ENCODE measurements at places on chromosomes 11 and 22. TPM values are rescaled to one million over a fixed set of nuclear protein-coding genes. Genes with fewer than 3 reads are reported as not detected.

- no peak for DNase-seq
Measured at GRCh38 chr11:626475-627307, at the start of gene SCT. Gene SCT, minus strand, starts transcription at chr11:627181. Its CDS starts 38 bp downstream, at chr11:627143.

DNA sequence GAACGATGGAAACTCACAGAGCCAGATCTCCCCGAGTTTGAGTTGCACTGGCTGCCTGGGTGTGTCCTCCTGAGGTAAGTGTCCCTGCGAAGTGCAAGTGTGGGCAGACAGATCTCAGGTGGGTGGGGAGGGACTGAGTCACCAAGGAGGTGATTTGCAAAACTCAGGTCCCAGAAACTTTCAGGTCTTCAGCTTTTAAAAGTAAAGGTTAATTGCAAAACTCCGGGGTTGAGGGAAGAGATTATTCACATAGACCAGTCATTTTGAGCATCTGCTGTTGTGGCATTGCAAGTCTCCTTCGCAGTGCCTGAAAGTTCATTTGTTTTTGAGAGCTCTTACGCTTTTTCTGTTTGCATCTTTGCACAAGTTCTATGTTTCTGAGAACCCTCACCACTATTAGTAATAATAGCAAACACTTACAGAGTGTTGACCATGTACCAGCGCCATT lies 7.1 kb downstream of the CD44 start:
- no peak for DNase-seq

LIF gene
- total RNA-seq = 0.78 TPM

GRCh38 chr11:126134461-126135155 lies 71.9 kb upstream of the CDON start:
- DNase-seq = no peak

- no peak for DNase-seq
Measured at GRCh38 chr11:18005376-18006129, 7.3 kb downstream of the SERGEF start.

- DNase-seq = no peak
Measured at GRCh38 chr11:102882389-102883024, 7.7 kb upstream of the MMP12 start.

ANO5 gene
- 58.4 TPM for total RNA-seq

DNA sequence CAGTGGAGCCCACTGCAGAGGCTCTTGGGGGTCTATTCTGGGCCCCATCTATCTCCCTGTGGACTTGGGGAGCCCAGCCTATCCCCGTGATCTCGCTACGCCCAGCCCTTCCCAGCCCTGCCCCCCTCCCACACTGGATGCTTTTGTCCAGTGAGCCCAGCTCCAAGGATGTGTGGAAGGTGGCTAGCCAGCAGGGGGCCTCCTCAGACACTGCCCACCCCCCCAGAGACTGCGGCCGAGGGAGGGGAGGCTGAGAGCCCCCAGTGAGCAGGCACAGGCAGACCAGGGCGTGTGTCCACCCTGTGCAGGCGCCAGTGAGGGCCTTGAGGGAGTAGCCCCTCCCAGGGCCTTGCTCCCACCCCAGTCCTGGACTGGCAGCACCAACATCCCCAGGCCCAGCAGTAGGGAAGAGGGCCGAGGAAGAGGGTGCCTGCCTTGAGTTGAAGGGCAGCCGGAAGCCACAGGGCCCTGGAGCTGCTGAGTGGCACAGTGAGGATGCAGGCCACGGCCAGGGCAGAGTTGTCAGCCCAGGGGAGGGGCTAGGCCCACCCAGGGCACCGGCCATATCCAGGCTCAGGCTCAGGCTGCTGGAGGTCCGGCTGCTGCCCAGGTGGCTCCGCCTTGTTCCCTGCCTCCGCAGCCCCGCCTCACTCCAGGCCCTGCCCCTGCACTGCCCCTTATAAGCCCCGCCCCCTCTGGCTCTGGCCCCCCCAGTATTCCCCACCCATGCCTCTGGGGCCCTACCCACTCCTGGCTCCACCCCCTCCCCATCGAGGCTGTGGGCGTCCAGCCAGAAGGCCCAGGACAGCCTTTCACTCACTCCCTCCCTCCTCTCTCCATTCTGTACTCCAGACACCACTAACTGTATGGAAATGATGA lies 28.0 kb downstream of the MOB2 start:
- DNase-seq = no peak

TMEM191B gene
- total RNA-seq = 0.62 TPM

GRCh38 chr11:119902656-119903231 lies 173.7 kb upstream of the NECTIN1 start:
- no peak for DNase-seq

DNA sequence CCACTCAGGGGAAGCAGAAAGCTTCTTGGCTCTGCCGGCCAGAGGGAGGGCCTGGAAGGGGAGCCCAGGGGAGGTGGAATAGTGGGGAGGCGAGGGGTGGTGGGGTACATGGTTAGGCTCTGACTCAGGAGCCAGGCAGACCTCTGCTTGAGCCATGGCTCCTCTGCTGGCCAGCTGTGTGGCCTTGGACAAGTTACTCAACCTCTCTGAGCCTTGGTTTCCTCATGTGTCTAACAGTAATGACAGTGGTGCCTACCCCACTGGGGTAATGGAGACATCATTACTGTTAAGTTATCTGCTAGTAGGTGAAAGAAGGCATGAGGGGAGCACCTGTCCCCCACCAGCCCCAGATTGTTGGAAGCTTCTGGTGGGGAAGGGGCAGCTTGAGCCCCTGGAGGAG lies 12.2 kb upstream of the PDGFB start:
- DNase-seq = no peak

OVOL1 gene
- total RNA-seq = not detected

DNA sequence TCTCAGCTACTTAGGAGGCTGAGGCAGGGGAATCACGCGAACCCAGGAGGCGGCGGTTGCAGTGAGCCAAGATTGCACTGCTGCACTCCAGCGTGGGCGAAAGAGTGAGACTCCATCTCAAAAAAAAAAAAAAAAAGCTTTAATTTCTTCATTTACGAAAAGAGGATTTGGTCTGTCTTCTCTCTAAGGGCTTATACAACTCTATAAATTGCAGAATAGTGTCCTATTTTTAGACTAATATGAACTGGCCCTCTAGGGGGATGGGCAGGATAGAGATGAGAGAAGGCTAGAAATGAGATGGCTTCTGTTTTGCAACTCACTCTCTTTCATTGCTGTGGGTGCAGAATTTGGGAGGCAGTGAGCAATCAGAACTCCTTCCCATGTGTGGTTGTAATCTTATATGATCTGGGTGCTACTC lies 11.3 kb downstream of the MAML2 start:
- DNase-seq = no peak

CRYAB gene
- total RNA-seq = 8,606 TPM

CRYBB2 gene
- not detected for total RNA-seq

DNA sequence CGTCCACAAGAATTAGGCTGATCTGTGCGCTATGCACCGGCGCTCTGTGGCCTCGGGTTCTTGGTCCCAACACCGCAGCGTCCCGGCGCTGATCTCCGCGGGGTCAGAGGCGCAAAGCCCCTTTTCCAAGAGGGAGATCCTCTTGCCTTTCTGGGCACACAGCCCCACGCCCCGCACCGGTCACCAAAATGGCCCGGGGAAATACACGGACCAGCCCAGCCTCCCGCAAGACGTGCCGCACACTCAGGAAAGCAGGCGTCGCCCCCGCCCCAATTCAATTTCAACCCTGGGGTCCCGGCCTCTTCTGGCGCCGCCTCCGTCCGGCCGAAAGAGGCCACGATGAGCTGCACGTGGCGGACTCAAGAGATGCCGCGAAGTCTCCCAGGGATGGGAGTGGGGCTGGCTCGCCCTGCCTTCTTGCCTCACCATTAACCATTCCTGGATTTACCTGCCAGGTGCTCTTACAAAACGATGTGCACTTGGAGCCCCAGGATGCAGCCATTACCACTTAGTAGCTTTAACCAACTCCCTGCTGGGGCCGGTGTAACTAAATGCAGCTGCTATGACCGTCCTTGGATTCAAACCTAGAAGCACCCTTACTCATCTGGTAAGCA lies 10.5 kb downstream of the PIWIL3 start:
- no peak for DNase-seq

DNA sequence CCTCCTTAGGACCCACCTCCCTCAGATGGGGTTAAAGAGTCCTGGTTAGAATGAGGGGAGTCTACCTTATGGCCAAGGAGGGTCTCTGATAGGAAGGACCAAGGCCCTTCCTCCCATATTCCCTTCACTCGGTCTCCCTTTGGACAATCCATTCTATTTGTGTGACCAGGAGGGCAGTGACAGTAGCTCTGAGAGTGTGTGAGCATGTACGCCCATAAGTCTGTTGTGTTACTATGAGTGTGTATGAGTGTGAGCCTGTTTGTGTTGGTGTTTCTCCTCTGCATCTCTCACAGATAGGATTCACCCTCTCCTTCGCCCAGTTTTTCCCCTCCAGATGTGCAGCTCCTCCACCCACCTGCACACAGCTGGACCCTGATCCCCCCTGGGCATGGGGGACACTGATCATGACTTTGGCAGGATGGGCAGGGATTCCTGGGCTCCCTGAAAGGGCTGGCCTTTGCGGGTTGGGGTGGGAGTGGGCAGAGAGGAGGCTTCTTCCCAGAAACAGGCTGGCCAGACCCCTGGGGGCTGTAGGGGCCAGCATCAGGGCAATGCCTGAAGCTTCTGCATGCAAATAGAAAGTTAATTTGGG lies 14.5 kb downstream of the PHLDB1 start:
- DNase-seq = no peak

DNA sequence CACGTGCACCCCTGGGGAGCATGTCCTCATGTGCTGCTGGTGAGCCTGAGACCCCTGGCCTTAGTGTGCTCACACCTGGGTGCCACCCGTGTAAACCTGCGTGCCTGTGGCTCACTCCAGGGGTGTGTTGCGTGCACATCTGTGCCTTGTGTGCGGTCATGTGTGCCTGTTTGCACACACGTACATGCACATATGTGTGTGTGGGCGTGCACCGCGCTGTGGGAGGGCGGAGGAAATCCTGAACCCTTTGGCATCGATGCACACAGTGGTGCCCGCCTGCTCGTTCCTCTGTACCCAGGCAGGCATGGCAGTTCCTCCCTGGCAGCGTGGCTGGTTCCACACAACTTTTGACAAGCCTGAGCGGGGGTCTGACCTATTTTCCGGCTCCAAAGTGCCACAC lies 1181.9 kb downstream of the BRD1 start:
- no peak for DNase-seq

KRTAP5-9 gene
- total RNA-seq = not detected

DNA sequence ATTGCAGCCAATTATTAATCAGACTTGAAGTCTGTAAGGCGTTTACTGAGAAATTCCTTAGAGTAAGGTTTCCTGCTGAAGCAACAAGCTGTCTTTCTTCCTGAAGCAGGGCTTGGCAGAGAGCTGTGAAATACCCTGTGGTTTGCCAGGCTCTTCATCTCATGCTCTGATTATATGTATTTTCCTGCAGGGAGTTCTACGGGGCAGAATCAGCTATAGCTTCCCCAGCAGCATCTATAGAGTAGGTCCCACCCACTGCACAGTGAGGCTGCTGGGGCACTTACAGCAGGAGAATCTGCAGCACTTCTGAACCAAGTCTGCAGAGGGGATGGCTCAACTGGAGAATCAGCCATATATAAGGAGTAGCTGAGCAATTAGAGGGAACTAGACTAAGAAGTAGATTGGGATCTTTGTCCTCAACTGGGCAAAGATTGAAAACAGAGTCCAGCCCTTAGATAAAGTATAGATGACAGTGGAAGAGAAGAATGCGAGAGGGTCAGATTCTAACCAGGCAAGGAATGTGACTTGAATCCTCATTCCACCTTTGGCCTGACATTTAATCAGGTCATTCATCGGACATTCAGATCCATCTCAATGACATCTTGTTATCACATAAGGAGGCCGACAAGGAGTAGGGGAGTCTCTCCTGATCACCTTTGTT lies 37.6 kb downstream of the CNTF start:
- DNase-seq = no peak

DNA sequence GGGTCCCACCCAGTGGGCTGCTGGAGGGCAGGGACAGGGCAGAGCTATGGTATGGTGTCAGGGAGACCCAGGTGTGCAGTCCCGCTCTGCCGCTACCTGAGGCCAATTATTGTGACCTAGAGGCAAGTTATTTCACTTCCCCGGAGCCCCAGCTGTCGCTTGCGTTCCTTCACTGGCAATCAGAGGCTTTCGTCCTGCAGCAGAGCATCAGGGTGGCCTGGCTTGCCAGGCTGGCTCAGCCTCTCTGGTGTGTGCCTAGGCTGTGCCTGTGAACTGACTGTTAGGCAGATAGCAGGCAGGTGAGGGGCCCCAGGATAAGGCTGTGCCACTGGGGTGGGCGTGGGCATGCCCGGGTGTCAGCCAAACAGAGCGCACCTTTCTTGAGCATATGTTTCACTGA lies 31.4 kb downstream of the GLB1L2 start:
- DNase-seq = peak; percentile 74

DNA sequence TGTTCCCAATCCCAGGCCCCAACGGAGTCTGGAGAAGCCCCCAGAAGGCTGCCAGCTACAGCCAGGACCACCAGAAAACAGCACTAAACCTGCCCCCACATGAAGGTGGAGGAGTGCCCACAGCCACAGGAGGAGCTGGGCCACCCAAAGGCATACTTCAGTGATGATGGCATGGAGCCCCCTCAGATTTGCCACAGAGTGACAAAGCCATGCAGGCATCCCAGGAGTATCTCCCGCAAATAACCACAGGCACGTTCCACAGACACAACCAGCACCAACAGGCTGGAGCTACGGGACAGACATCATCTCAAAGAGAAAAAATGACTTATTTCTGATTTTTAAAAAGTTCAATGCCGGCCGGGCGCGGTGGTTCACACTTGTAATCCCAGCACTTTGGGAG lies 10.6 kb downstream of the CARS1 start:
- no peak for DNase-seq

GRCh38 chr11:128913806-128914205 lies 22.6 kb downstream of the KCNJ5 start:
- DNase-seq = no peak

TLCD5 gene
- total RNA-seq = 16.6 TPM

GRCh38 chr22:19495562-19496323 lies 16.0 kb downstream of the CDC45 start:
- no peak for DNase-seq

DNA sequence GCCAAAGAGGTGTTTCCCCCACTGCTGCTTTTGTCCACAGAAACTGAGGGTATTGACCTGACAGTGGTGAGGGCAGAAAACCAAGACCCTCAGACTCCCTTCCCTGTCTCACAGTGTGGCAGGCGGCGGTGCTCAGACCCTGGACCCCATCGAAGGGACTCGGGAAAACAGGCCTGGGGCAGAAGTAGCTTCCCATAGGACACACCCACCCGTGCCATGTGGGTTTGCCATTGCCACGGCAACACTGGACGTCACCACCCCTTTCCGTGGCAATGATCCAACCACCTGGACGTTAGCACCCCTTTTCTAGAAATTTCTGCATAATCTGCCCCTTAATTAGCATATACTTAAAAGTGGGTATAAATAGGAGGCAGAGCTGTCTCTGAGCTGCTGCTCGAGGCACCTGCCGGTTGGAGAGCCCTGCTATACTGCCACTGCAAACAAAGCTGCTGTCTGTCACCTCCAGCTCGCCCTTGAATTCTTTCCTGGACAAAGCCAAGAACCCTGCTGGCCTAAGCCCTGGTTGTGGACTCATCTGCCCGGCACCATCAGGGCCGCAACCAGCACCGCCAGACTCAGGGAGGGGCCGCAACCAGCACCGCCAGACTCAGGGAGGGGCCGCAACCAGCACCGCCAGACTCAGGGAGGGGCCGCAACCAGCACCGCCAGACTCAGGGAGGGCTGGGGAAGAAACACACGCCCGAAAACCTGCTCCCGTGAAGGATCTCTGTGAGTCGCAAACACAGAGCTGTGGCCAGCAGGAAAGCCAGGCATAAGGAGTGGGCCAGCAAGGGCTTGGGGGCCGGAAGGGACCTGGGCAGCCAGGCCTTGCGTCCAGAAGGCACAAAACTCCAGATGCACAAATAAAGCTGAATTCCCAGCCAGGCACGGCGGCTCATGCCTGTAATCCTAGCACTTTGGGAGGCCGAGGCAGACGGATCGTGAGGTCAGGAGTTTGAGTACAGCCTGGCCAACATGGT lies 10.4 kb downstream of the MLC1 start:
- DNase-seq = peak; percentile 57

- DNase-seq = peak; percentile 79
Measured at GRCh38 chr22:33811686-33812085, 108.6 kb downstream of the LARGE1 start.

Data from cardiac septum (tissue), 1 donor.